ENCODE measurements at places on chromosomes 2 and 18.
A peak's percentile ranks its signal among the peaks of the same experiment; 100 is the strongest.

- no peak for DNase-seq
These were observed 31.2 kb downstream of the SALL3 start for GRCh38 chr18:79010802-79011201.

- DNase-seq, result no peak
These were observed 192.5 kb downstream of the NDUFA10 start for GRCh38 chr2:239832490-239833268.

DNA sequence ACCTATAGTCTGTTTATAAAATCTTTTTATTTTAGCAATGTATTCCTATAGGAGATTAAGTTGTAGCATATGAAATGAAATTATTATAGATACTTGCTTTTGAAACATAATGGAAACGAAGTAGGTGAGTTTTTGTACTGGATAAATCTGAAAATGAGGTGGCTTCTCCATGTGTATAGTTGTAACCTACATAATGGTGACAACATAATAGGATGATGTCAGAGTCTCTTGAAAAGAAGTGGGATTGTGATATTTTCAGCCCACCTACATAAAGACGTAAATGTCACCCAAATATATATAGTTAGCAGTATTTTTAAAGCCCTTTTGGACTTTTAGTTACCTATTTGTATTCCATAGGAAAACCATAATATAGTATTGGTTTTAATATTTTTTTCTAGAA is 34.8 kb downstream of the FAM171B start:
- no peak for DNase-seq

DNA sequence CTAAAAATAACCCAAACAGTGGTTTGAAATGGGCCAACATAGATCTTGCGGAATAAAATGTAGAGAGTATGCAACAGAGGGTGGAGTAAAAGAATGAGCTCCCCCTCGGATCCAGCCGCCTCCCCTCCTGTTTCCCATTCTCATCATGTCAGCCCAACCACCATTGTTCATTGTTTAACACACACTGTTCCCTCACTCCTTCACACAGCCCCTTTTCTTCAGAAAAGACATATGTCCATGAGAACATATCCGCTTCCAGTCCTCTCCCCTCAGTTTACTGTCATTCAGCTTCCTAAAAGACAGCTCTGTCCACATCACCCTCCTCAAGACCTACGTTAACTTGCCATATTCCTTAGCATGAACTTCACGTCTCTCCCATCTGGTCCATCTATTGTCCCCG is 62.9 kb upstream of the SERTAD2 start:
- no peak for DNase-seq

- no peak for DNase-seq
These were observed 232.7 kb downstream of the SLC8A1 start for GRCh38 chr2:40219141-40219540.

DNA sequence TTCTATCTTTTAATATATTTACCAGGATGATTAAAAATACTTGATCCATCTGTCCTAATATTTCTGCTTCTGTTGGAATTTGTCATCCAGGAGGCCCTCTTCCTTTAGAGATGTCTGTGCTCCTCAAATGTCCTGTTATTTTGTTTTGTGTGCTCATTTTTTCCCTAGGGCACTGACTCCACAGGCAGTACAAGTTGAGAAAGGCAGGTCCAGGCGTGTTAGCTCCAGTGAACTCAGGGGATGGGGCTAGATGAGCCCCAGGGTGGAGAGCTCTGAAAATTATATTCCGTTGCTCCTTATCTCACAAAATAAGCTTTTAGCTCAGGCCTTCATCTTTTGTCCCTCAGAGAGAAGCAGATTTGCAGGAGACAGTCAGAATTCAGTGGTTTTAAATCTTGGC is 105.7 kb downstream of the SLC4A3 start:
- DNase-seq, result no peak

DNA sequence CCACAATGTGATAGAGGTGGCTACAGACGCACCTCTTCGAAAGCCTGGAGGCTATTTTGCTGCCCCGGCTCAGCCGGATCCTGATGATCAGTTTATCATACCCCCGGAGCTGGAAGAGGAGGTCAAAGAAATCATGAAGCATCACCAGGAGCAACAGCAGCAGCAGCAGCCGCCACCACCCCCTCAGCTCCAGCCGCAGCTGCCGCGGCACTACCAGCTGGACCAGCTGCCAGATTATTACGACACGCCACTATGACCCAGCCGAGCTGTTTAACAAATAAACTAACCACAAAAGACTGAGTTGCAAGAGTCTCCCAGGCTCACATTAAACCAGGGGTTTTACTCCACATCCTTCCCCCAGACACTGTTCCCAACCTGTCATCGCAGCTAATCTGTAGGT is 263.8 kb downstream of the PHLPP1 start:
- peak; percentile 16 for DNase-seq

DNA sequence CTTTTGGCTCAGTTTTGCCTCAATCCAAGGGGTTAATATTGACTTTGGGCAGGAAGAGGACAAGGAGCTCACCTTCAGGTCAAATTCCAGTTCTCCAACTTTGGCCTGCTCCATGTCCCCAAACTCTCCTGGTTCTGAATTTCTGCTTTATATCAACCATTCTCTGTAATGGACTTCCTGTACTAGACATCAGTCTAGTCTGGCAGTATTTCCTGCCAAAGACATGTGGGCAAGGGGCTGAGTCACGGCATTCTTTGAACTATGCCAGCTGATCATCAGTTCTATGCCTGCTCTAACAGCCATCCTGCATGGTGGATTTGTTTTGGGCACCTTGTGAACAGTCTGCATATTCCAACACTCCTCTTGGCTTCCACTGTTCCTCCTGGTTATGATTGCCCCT is 199.4 kb downstream of the ZEB2 start:
- no peak for DNase-seq

DNA sequence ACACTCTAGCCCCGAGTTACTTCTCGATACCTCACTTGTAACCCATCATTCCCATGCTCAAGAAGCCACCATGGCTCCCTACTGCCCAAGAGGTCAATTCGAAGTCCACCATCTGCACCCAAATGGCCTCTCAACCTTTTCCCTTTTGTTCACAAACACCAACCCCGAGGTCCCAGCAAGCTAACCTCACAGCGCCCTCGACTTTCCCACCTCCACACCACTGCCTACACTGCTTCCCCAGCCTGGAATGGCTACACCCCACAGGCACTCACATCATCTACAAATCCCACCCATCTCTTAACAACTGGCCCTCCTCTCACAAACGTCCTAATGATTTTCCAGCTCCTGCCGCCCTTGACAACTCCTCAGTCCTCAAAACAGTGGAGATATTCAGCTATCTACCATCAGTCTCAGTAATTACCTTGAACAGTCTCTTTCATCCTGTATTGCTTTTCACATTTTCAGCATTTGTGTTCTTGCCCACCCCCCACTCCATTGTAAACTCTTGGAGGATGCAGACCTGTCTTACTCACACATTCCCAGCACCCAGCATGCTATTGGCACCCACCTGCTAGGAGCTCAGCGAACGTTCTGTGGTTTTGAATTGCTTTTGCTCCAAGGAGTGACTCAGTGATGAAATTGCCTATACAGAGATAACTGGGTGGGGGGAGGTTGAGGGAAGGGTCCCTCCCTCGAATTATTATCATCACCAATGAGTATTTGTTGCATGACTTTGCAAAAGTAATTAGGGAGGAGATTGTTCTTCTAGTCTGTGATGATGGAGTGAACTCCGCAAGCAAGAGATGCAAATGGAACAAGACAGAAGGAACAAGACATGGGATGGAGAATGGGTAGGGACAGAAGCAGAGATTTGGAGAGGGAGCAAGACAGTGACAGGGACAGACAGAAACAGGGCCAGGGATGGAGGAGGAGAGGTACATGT is 106.8 kb downstream of the CYP26B1 start:
- no peak for DNase-seq

DNA sequence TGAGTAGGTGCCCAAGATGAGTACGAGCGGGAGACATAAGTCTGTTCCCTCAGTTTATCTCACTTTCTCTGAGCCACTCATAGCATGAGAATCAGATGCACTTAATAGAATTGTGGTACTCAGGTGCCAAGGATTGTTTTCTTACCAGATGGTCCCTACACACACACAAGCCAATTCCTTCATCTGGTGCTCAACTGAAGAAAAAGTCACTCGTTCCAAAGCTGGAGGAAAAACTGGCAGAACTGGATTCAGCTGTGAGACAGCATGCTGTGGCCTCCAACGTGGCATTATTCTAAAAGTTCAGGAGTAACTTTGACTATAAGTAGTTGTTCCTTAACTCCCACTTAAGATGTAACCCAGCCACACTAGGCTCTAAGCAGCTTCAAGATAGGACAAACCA is 33.4 kb upstream of the ABCA12 start:
- DNase-seq, result no peak

- DNase-seq, result no peak
These were observed 40.3 kb upstream of the AFF3 start for GRCh38 chr2:100182494-100183361.

DNA sequence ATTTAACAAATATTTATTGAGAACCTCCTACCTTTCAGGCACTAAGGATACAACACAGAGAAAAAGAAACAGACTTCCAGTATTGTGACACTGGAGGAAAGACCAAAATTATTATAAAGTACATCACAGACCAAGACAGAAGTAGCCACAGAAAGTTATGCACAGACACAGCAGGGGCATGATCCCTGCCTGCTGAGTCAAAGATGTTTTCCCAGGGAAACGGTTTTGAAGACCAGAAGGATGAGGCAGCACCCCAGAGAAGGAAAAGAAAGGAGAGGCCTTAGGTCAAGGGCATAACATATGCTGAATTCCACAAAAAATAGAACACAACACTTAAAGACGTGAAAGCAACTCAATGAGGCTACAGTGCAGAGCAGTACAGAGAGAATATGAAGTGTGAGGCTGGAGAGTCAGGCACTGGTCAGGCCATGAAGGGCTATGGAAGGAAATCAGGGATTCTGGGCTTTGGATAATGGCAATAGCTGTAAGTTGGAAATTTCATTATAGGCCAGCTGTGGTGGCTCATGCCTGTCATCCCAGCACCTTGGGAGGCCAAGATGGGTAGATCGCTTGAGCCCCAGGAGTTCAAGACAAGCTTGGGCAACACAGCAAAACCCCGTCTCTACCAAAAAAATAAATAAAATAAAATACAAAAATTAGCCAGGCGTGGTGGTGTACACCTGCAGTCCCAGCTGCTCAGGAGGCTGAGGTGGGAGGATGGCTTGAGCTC is 8.2 kb downstream of the ADAM17 start:
- DNase-seq, result no peak

- no peak for DNase-seq
These were observed 104.7 kb upstream of the MYO3B start for GRCh38 chr2:170073288-170073687.

- no peak for DNase-seq
These were observed 86.6 kb upstream of the RGPD5 start for GRCh38 chr2:109707281-109708147.

DNA sequence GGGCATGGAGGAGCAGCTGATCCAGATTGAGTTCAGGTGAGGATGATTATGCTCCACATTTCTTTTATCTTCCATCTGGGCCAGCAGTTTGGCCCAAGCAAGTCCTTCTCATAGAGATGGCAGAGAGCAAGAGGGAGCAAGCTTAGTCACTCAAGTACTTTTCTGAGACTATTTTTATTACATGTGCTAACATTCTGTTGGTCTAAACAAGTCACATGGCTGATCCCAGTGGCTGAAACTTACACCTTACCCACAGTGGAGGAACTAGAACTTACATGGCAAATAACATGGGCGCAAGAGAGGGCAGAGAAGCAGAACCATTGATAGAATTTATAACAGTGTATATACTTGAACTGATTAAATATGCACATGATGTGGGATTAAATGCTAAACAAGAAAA is 105.7 kb downstream of the KYNU start:
- DNase-seq, result no peak

DNA sequence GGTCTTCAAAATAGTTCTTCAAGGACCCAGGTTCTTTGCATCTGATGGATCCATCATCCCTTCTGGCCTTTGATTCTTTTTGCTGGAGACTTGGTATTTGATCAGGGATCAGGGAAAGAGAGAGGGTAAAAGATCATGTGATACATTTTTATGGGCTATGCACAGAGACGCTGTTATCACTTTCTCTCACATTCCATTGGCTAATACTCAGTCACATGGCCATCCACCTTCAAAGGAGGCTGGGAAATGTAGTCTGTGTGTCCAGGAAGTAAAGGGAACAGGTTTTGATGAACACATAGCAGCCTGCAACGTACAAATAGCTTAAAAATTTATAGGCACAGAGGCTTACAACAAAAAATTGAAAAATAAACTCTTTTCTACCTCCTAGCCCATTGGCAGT is 629.6 kb upstream of the FANCL start:
- DNase-seq, result no peak

DNA sequence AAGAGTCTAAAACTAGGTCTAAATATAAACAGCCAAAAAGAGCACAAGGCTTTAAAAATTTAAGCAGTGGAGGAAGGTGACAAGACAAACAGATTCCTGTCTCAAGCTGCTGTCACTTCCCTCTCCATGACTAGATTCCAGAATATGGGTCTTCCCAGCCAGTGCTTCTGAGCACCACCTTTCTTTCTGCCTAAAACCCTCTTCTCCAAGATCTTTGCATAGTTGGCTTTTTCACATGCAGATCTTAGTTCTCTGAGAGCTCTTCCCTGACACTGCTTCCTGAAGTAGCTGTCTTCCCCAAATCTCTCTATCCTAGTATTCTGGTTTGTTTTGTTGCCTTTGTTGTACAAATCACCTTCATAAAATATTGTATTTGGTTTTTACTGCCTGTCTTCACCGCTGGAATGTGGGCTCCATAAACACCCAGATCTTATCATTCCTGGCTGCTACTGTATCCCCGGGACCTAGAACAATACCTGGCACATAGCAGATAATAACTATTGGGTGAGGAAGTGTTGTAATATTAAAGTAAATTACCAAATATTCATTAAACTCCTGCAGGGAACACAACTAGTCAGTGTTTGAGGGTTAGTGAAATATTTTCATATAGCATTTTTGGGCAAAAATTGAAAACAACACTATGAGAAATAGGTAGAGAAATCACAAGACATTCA is 150.2 kb downstream of the CCDC85A start:
- DNase-seq, result no peak

- no peak for DNase-seq
These were observed 35.9 kb downstream of the LHCGR start for GRCh38 chr2:48719480-48720177.

DNA sequence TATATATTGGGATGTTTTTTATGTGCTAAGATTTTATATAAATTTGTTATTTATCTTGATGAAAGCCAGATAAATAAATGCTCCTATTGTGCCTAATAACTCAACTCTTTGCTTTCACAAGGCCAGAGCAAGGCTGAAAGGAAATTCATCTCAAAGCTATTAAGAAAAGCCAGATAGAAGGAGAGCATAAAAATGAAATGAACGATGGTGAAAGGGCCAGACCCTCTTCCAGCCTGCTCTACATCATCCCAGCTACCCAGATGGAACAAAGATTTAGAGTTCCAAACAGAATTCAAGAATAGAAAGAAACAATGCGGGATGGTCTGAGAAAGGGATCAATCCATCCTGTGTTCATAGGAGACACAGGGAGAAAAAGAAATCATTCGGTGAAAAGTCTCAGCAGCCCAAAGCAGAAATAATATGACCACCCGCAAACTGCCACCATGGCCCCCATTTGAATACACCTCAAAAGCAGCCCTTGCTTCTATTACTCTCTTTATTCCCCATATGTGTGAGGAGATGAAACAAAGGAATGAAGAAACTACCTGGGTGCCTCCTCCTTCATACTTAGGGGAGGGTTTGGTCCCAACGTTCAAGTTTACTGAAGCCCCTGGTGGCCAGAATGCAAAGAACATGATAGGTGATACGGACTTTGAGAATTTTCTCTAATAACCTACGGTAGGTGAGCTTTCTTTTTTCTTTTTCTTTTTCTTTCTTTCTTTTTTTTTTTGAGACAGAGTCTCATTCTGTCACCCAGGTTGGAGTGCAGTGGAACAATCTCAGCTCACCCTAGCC is 110.1 kb upstream of the FBXO11 start:
- no peak for DNase-seq
